Vein endothelial cell (primary cell): ENCODE measurements at places on chromosomes 2 and 18. TPM values are rescaled to one million over a fixed set of nuclear protein-coding genes. Genes with fewer than 3 reads are reported as not detected.

The THSD7B gene
- total RNA-seq, result under 0.01 TPM in 1 of 2 replicates, not detected in the other

The WDR7 gene
- 14.7 and 18.7 TPM in 2 replicates for total RNA-seq

The LMAN2L gene
- 12.7 and 14.5 TPM in 2 replicates for total RNA-seq

The GPR17 gene
- not detected in 2 replicates for total RNA-seq

The GAL3ST2 gene
- total RNA-seq, result not detected in 2 replicates

The ELOA2 gene
- total RNA-seq, result not detected in 2 replicates

The SH3BP4 gene
- 88.2 and 122 TPM in 2 replicates for total RNA-seq

The EPAS1 gene
- 392 and 427 TPM in 2 replicates for total RNA-seq

The IL36B gene
- not detected in 2 replicates for total RNA-seq

The CCDC141 gene
- under 0.01 and 0.10 TPM in 2 replicates for total RNA-seq

The ICOS gene
- not detected in 2 replicates for total RNA-seq

The OLA1 gene
- total RNA-seq, result 87.2 and 134 TPM in 2 replicates

The DSC1 gene
- total RNA-seq, result not detected in 2 replicates

The TRIB2 gene
- 32.2 and 64.7 TPM in 2 replicates for total RNA-seq

The MEP1B gene
- not detected in 2 replicates for total RNA-seq

The ACMSD gene
- not detected in 2 replicates for total RNA-seq

The NOL4 gene
- 0.29 TPM in 1 of 2 replicates, not detected in the other for total RNA-seq

The HTR2B gene
- total RNA-seq, result 1.3 and 1.6 TPM in 2 replicates

The AMER3 gene
- not detected in 2 replicates for total RNA-seq

The ASAP2 gene
- 68.0 and 72.8 TPM in 2 replicates for total RNA-seq

The BAZ2B gene
- 130 TPM in 2 replicates for total RNA-seq

The ALPG gene
- not detected in 2 replicates for total RNA-seq

The PLGLB1 gene
- total RNA-seq, result 0.57 and 1.3 TPM in 2 replicates

The GKN1 gene
- not detected in 2 replicates for total RNA-seq

The WDR43 gene
- total RNA-seq, result 108 and 123 TPM in 2 replicates

The MFSD2B gene
- total RNA-seq, result 0.19 TPM in 1 of 2 replicates, not detected in the other

The SLC35F5 gene
- total RNA-seq, result 72.8 and 86.0 TPM in 2 replicates

The NEU4 gene
- not detected in 2 replicates for total RNA-seq

The PLA2R1 gene
- total RNA-seq, result 13.8 and 32.0 TPM in 2 replicates

The STON1 gene
- 4.8 and 6.2 TPM in 2 replicates for total RNA-seq
